D341Med (cell line): ENCODE measurements at places on chromosomes 6 and 20.
A peak's percentile ranks its signal among the peaks of the same experiment; 100 is the strongest.

GRCh38 chr6:33962246-33963027 is 158.6 kb upstream of the MLN start:
- DNase-seq, result no peak

DNA sequence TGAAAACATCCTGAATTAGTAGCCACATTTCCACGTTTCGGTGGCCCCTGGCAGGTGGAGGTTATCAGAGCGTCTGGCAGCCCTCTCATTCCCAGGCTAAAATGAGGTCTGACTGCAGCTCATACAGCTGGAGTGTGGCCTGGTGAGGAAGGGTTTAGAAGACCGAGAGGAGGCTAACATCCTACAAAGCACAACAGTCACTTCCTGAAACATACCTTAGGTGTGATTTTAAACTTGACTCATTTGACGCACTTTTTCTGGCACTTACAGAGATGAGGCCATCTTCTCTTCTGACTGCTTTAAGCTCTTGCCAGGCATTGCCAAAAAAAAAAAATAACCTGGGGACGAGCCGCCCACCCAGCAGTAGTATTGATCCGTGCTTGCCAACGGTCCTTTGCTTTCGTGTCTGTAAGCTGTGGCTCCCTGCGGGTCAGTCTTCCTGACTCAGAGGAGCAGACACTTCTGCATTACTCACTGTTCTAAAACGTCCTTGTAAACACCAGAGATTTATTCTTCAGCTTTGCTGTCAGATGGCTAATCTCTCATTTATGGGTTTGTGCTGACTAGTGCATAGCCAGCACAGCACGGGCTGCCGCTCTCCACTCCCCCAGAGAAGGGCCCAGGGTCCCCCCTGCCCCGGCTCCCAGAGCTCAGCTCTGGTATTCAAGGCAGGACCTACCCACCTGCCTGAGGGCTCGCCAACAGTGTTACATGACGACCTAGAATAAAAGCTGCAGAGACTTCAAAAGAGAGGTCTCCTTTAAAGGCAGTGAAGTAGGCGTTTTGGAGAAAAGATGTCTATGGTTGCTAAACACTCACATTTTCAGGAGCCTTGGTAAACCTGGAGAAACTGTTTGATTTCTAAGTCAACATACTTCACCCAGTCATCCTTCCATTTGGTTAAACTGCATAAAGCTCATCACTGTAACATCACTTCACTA is 78.5 kb upstream of the FRMD1 start:
- DNase-seq, result no peak

GRCh38 chr6:52420668-52421358 is 671 bp downstream of the EFHC1 start:
- peak; percentile 57 for DNase-seq

DNA sequence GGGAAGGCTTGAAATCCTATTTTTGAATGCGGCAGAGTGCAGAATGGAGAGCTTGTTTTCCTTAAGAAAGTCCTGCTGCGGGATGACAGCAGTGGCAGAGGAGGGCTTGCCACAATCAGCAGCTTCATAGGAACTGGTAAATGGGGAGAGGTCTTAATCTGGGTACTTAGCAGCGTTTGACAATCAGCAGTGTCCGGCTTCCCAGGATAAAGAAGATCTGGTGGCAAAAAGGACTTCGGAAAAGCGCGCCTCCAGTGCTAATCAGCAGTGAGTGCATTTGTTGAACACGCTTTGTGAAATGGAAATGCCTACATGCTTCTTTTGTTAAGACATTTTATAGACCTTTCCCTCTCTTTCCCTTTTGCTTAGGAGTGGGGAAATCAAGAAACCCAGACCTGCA is 735.7 kb downstream of the QKI start:
- no peak for DNase-seq

GRCh38 chr6:158567152-158567551 is 7.3 kb downstream of the TMEM181 start:
- DNase-seq, result no peak

- DNase-seq, result no peak
These were observed 31.7 kb upstream of the ASXL1 start for GRCh38 chr20:32326504-32326845.

DNA sequence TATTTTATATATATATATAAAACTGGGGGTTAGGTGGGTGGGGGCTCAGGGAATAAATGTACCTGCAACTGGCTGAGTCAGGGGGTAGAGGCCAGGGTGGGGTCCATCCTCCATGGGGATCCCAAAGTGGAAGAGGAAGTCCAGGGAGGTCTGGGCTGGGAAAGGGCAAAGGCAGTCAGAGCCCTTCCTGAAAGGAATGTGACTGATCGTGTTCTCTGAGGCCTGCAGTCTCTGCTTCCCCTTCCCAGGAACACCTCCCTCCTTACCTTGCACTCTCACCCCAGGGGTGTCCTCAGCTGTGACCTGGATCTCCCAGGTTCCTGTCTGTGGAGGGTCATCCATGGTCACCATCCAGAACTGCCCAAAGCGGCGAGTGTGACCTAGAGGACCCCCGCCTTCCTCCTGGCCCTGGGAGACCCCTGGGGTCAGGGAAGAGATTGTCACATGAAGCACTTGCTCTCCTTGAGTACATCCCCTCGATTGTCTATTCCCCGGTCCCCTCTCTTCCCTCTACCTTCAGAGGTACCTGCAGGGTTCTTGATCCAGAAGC is 4.7 kb downstream of the SAPCD1 start:
- no peak for DNase-seq

DNA sequence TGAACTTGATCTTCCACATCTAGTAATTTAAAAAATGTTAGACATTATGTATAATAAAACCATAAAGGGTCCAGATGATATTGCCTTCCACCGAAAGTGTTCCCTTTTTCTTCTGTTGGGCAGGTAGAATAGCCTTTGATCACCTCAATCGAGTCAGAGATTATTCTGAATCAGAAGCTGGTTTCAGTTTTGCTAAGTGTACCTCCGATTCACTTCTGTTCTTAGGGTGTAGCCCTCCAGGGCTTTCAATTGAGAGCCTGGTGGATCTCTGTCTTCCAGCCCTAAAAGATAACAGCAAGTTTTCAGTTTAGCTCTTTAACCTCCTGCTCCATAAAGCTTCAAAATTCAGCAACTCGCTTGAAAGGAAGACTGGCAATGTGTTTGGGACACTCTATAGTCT is 21.1 kb upstream of the AIG1 start:
- no peak for DNase-seq

DNA sequence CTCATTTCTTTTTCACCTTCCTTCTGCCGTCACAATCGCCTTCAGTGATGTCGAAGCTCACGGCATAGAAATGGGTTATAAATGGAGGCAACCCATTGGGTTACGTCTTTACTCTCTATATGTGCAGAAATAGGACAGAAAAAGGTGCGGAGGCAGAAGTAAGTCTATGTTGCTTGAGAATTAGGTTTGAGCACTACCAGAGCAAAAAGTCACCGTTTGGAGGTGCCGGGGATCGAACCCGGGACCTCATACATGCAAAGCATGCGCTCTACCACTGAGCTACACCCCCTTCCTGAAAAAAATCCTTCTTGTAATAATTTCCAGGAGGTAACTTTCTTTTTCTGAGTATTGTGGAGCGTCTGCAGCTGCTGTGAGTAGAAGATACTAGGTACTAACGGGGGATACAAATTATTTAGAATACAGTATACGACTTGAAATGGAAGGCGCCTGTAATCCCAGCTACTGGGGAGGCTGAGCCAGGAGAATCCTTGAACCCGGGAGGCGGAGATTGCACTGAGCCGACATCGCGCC is 134.2 kb downstream of the TRIM27 start:
- DNase-seq, result peak; percentile 32

DNA sequence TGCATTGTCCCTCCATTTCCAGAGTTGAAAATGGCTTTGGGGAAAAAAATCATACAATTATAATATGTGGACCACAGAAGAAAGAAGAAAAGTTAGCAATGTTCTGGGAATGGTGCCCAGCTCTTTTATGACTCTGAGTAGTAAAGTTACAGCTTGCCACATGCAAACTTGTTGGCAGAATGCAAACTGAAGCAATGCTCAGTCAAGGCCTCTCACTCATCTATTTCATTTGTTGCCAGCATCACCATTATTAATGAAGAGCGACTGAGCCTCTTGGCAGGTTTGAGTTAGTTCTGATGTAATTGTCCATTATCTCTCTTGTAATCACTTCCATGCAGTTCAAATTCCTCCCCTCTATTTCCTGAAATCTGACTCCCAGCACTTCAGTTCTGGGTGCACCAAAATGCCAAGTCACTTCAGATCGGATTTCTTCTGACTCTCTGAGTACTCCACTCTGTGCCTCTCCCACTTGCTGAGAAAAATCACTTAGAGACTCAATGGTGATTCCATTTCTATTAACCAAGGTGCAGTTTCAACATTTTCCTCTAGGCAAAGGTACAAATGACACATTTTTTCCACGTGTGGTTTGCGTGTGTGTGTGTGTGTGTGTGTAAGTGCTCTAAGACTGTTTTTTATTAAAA is 154.4 kb upstream of the STMND1 start:
- no peak for DNase-seq

GRCh38 chr6:82910820-82911219 is 154.8 kb downstream of the UBE3D start:
- no peak for DNase-seq

DNA sequence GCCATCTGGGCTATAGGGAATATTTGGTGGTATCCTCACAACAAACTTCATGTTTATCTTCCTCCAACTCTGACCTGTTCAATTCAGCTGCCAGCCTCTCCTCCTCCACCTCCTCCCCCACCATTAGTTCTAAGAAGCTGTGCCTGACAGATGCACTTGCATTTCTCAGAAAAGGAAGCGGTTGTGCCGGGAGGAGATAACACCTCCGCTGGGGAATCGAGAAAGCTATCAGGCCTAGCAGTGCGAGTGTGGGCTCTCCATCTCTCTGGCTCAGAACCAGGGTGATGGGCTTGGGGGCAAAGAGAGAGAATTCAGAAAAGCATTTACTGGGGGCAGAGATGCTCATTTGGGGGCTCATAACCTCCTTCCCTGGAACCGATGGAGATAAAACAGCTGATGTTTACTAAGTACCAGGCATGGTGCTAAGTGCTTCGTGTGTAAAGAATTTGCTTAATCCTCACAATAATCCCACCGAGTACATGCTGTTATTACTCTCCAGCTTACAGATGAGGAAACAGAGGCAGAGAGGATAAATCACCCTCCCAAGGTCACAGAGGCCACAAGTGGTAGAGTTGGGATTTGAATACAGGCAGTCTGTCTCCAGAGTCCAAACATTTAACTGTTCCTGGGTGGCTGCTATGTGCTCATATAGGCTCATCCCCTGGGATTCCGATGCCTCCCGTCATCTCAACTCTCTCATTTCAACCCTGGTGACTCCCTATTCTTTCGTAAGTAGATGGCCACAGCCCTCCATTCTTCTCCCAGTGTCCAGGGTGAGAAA is 38.3 kb downstream of the COX4I2 start:
- DNase-seq, result peak; percentile 64

DNA sequence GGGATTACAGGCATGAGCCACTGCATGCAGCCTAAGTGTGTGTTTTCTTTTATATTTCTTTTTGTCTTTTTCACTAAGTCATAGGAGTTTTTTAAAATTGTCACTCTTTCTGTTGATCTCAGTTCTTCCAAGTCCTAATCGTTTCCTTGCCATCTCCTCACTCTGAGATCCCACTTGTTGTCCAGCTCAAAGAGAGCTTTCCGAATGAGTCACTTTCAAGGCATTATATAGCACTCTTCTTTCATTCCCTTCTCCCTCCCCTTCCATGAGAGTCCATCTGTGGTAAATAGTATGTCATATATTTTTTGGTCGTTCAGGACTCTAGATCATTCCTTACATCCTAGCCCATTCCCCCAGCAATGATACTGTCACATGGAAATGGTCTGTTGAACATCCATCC is 4.3 kb downstream of the VAPB start:
- DNase-seq, result no peak

- DNase-seq, result no peak
These were observed 75.9 kb downstream of the EPHA7 start for GRCh38 chr6:93343476-93343875.

GRCh38 chr20:23269954-23270353 is 80.6 kb upstream of the NXT1 start:
- no peak for DNase-seq

DNA sequence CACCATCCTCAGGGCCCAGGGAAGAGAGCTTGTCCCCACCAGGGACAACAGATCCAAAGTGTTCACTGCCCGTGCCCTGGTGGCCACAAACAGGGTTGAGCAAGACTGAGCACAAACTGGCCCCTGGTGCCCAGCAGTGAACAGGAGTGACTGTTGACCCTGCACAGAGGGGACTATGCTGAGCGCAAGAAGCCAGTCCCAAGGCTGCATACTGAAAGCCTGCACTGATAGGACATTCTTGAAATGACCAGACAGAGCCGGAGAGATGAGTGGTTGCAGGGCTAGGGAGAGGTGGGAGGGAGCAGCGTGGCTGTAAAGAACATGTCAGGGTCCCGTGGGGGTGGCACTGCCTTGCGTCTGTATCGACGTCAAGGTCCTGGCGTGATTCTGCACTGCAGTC is 2.9 kb upstream of the FNDC11 start:
- DNase-seq, result no peak

DNA sequence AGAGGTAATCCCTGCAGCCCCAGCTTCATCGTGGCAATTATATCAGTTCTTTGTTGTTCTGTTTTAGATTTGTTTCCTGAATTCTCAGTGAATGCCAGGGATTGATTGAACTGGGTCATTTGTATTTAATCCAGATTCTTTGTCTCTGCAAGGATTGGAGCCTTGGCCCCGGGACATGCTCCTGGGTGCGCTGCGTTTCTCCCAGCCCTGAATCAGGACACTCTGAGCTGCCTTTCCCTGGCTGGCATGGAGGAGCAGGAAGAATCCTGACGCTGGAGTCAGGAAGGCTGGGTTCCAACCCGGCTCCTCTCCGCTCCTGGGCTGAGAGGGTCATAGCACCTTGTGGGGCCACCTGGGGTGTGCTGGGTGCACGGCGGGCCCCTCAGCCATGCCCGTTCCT is 545.6 kb downstream of the QKI start:
- no peak for DNase-seq

- no peak for DNase-seq
These were observed 675.9 kb upstream of the CITED2 start for GRCh38 chr6:140050101-140050995.

- DNase-seq, result no peak
These were observed 22.9 kb downstream of the QKI start for GRCh38 chr6:163437466-163437865.

DNA sequence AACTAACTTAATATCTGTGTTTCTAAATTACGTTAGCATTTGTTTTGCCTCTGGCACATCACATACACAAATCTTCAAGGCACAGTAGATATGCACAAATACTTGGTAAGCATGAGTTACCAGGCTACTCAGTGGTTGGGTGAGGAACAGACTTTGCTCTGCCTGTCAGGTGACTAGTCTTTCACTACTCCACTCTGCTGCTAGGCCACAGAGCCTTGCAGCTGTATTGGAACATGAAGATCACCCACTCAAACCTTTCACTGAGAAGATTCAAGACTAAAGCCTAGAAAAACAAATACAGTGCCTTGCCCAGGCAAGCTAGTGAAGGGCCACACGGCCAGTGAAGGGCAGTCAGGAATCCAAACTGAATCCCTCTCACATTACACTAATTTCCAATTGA is 47.0 kb downstream of the DTNBP1 start:
- no peak for DNase-seq

GRCh38 chr6:130716466-130716865 is 110.7 kb upstream of the SMLR1 start:
- DNase-seq, result no peak

- no peak for DNase-seq
These were observed 26.9 kb downstream of the TFAP2B start for GRCh38 chr6:50845499-50846143.
